ENCODE measurements at places on chromosomes 16 and 17.

DNA sequence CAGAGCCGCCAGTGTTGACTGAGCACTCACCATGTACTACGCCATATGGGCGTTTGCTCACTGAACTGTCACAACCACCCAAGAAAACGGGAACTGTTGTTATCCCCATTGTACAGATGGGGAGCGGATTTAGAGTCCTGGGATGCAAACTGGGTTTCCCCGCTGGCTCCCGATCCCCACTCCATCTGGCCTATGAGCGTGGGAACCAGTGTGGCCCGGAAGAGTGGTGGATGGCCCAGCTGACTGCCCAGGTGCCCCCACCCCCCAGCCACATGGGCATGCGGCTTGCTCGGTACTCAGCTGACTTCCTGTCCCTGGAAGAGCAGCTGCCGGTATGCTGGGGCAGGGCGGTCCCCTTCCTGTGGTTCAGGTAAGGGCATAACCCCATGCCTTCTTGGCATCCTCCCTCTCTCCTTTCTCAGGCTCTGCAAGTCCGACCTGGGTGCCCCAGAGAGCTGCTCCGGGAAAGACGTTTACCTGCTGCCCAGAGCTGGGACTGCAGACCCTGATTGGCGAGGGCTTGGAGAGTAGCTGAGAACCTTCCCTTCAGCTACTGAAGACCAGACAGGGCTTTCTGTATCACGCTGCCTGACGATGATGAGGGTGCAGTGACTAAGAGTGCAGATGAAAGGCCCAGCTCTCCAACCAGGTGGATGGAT lies 16.2 kb downstream of the SOCS3 start:
- no peak for DNase-seq

- DNase-seq: no peak
Observed at GRCh38 chr17:6099492-6099891, 29.3 kb downstream of the WSCD1 start.

DNA sequence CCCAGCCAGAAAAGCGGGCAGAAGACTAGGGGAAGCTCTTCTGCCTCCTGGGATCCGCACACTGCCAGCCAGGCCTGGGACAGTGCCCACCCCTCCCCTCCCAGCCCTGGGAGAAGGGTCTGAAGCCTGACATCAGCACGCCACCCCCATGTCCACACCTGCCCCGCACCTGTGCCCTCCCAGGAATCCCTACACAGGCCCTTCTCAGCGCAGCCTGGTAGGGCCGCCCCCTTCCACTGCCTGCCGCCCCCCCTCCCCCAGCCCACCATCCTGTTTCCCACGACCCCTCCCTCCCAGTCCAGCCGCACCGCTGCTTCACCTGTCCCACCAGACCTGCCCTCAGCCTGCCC lies 10.6 kb downstream of the ENPP7 start:
- DNase-seq: no peak

DNA sequence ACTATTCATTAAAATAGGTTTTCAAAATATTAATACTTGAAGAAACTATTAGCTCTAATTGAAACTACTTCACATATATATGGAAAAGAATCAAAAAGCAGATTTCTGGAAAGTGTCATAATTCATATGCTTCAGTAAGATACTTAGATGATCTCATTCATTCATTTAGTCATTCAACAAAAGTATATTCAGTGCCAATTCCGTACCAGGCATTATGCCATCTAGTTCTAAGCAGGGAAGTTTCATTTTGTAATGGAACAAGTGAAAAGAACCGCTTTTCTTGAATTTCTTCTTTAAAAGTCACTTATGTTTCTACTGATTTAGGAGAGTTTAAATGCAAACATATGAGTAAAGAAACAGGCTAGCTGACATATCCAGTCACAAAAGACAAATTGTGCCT lies 118.3 kb upstream of the FAM20A start:
- DNase-seq: no peak

DNA sequence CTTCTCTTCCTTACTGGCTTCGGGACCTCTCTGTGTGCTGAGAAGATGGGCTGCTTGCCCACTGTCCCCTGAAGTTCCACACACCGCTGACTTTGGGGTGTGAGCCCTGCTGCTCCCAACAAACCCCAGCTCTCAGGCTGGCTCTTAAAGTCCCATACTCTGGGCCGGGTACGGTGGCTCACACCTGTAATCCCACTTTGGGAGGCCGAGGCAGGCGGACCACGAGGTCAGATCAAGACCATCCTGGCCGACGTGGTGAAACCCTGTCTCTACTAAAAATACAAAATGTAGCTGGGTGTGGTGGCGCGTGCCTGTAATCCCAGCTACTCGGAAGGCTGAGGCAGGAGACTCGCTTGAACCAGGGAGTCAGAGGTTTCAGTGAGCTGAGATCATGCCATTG lies 17.2 kb downstream of the CD7 start:
- DNase-seq: no peak

DNA sequence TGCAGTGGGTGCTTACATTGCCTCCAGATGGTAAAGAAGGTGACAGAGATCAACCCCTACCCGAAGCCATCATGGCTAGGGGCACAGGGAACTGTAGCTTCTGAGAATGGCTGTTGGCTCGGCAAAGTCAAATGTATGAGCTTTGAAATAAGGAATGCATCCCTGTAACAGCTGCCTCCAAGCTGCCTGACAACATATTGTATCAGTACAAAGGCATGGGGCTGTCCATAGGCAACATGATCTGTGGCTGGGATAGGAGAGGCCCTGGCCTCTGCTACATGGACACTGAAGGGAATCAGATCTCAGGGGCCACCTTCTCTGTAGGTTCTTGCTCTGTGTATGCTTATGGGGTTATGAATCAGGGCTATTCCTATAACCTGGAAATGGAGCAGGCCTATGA lies 119.2 kb upstream of the NETO2 start:
- no peak for DNase-seq

DNA sequence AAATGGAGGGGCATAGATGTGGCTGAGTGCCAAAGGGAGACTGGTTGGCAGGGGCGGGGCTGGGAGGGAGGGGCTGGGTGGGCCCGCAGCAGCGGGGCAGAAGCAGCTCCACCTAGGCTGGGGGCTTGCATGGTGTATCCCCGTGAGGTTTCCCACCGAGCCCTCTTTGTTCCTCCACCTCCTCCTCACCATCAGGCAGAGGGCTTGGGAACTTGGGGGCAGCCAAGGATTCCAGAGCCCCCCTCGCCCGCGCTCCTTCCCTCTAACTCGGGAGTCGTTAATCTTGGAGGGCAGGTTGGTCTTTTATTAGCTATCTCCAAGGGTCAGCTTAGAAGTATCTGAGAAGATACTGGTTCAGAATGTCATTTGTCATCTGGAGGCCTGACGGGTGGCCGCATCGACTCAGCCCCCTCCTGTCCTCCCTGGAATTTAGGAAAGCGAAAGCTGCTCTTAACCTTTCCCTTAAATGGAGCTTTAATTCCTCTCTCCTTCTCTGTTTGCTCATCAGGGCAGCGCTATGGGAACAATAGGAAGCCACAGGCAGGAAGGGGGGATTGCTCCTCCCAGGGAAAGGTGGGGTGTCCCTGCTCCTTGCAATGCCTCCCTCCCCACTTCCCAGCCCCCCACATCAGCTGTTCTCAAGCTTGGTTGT lies 274.3 kb upstream of the XYLT1 start:
- DNase-seq: no peak

DNA sequence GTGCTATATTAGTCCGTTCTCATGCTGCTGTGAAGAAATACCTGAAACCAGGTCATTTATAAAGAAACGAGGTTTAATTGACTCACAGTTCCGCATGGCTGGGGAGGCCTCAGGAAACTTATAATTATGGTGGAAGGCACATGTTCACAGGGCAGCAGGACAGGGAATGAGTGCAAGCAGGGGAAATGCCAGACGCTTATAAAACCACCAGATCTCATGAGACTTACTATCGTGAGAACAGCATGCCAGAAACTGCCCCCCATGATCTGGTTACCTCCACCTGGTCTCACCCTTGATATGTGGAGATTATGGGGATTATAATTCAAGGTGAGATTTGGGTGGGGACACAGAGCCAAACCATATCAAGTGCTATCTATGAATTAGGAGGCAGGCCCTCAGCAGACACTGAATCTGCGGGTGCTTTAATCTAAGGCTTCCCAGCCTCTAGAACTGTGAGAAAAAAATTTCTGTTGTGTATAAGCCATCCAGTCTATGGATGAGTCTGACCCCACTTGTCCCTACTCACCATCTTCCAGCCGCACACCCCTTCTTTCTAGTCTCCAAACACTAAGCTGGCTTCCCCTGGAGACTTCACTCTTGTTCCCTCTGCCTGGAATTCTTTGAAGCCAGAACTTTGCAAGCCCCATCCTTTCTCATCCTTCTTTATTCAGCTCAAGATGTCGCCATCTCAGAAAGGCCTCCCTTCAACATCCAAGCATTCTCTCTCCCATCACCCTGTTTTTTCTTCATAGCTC lies 772 bp upstream of the NUP93 start:
- no peak for DNase-seq

DNA sequence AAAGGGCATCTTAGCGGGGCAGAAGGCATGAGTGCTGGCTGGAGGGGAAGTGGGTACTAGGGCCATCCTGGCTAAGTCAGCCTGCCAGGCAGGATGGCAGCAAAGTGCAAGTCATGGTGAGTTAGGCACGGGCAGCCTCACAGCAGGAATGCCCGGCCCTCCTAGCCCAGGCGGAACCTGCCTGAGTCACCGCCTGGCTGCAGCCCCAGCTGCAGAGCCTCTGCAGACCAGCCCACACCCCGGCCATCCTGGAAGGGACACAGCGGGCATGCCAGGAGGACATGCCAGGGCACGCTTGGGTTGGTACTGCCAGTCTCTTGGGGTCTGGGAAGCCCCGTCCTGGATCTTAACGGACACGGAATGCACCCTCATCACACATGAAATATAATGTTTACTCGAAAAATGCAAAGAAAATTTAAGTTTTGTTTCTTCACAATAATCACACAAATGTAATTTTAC lies 5.0 kb upstream of the ALDH3A1 start:
- no peak for DNase-seq

DNA sequence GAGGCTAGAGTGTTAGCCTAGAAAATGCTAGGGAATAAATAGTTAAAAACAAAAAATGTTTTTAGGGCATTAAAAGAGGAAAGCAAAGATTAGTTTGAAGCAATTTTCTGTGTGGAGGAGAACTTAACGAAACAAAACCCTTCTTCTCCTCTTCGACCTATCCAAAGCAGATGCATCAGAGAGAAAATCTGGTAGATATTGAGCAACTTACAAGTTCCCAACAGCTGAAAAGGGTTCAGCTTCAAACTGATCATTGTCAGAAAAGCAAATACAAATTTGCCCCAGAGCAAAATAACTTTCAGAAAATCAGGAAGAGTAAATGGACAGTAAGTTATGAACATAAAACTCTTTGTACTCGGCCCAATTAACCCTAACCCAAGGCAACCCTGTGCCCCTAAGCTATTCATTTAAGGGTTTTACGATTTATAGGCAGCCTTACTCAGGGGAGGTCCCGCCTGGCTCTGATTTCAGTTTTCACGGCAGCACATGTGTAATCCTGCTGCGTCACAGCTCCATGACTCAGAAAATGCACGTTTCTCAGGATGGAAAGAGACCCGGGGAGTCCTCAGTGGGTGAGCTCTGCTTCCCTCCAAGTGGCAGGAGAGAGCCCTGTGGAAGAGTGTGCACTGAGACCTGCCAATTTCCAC lies 405.7 kb upstream of the SALL1 start:
- DNase-seq: no peak

DNA sequence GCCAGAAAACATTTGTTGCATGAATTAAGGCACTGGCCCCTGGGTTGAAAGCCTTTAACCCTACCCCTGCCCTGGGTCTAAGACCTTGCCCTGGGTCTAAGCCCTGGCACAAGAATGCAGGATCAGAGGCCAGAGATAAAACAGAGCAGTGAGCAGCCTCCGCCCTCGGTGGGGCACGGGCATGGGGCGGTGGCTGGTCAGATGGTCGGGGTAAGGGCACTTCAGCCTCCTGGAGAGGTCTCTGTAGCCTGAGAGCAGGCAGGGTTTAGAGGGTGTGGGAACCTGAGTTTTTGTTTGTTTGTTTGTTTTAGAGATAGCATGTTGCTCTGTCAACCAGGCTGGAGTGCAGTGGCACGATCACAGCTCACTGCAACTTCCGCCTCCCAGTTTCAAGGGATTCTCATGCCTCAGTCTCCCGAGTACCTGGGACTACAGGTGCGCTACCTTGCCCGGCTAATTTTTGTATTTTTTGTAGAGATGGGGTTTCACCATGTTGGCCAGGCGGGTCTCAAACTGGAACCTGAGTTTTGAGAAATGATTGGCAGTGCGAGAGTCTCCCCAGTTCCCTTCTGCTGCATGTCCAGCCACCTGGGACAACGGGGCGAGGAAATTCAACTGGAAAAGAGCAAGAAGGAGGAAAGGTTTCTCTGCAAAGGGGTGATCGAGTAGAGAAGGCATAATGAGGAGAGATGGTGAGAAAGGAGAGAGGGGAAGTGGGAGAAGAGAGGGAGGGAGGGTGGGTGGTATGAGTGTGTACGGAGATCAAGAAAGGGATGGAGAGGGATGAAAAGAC lies 27.7 kb downstream of the TNS4 start:
- no peak for DNase-seq

GRCh38 chr16:3718019-3718391 lies 681 bp upstream of the TRAP1 start:
- no peak for DNase-seq

GRCh38 chr17:10624969-10625368 lies 32.1 kb downstream of the MYH3 start:
- no peak for DNase-seq

GRCh38 chr16:83700918-83701317 lies 106.9 kb upstream of the HSBP1 start:
- DNase-seq: no peak

GRCh38 chr16:85986931-85987749 lies 88.2 kb downstream of the IRF8 start:
- DNase-seq: no peak

- DNase-seq: no peak
Observed at GRCh38 chr17:10661437-10661836, 4.3 kb upstream of the MYH3 start.

DNA sequence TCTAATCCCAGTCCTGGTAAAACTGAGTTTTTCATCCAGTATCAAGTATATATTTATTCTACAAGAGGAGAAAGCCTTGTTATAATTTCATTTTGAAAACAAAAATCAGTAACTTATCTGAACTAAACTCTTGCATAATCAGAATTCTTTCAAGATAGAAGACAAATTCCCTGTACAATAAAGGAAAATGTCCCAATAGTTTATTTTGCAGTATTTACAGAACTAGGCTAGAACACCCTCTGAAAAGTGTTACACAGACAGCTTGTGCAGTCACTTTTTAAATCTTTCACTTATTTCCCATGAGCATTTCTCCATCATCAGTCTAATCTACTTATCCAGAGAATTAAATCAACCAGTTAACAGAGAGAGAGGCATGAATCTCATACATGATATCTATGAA lies 48.5 kb downstream of the SPOP start:
- DNase-seq: no peak

GRCh38 chr16:88992351-88993165 lies 15.6 kb upstream of the CBFA2T3 start:
- DNase-seq: no peak

GRCh38 chr17:57665128-57665527 lies 80.0 kb downstream of the CCDC182 start:
- DNase-seq: no peak

DNA sequence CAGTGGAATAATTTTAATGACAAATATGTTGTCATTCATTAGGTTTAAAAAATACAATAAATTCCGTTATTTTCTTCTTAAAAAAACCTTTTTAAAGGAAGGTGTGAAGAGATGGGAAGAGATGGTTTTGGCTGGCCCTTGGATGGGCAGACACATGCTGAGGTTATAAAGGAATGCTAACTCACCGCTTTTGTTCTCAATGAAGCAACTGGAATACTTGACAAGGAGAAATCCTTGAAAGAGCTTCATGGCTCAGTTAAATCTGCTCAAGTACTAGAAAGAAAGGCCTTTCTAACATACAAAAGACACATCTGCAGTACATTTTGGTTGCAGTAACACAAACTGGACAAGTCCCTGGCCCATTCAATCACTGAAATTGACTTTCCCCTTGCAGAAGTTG lies 158.3 kb upstream of the KCNJ16 start:
- no peak for DNase-seq
